Mucosa of descending colon (tissue), 3 donors: ENCODE measurements at places on chromosomes 6 and 20. TPM values are rescaled to one million over a fixed set of nuclear protein-coding genes. Genes with fewer than 3 reads are reported as not detected.

Gene BEND3
- total RNA-seq, result 5.3 TPM

Gene RBPJL
- not detected for total RNA-seq

Gene TMC2
- total RNA-seq, result 0.09 TPM

Gene SLC22A2
- 0.16 TPM for total RNA-seq

Gene ARHGAP40
- not detected for total RNA-seq

Gene TP53TG5
- total RNA-seq, result 1.4 TPM

Gene CYP39A1
- total RNA-seq, result 4.1 TPM

Gene NINL
- total RNA-seq, result 15.1 TPM

Gene SIRPG
- 1.2 TPM for total RNA-seq

Gene WFDC12
- not detected for total RNA-seq

Gene TSBP1
- total RNA-seq, result not detected

Gene FGD2
- total RNA-seq, result 6.9 TPM

Gene PAX1
- 0.06 TPM for total RNA-seq

Gene HRH3
- total RNA-seq, result 0.09 TPM
